T-helper 2 cell (primary cell): ENCODE measurements at places on chromosomes 2 and 18.
A peak's percentile ranks its signal among the peaks of the same experiment; 100 is the strongest.

GRCh38 chr2:124908411-124908810 is 883.3 kb downstream of the CNTNAP5 start:
- no peak for DNase-seq

- peak; percentile 67 for DNase-seq
Measured at GRCh38 chr18:79405781-79406575, 10.2 kb downstream of the NFATC1 start.

DNA sequence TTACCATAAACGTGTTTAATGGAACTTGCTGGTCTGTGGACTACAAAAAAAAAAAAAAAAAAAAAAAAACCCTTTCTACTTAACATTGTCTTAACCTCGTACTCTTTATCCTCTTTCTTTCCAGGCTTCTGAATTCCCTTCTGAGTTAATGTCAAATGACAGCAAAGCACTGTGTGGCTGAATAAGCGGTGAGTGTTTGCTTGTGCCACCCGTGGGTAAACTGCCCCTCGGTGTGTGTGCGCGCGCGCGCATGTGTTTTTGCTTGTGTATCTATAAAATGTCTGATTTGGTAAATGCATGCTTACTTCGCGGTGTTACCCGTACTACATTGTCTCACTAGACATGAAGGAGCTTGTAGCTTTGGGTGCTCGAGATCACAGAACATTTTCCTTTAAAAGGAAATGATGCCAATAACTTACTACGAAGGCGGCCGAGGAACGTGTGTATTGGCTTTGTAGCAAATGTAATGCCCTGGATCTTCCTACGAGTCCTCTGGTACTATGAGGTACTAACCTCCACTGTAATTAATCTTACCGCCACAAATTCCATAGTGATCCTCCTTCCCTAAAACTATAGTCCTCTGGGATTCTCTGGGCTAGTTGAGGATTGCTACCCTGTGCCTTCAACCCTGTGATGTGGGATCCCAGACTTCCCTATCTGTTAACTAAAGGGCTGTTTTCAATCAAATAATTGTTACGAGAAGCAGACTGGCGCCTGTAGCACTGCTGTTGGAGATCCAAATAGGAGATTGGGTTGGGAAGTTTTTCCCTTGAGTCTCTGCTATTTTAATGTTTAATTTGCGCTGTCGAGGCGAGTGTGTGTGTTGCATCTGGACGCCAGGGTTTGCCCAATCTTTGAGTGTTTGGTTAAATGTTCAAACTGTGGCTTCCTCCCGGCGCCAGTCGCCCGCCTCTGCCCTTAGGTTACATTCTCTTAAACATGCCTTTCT is 1.1 kb downstream of the ID2 start:
- DNase-seq, result no peak

DNA sequence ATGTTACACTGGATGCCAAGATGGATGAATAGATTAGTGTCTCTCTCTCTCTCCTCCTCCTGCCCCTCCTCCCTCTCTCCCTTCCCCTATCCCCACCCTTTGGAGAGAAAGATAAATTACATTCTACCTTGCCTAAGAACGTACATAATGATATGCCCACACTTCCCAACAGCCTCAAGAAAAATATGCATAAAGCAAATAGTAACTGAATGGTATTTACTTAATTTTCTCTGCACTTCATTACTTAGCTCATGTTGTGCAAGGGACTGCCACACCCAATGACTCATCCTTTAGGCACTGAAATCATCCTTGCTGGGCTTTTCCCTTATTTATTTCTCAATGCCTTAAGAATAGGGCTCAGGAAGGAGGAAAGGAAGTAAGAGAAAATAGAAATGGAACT is 137.3 kb upstream of the PID1 start:
- DNase-seq, result no peak

DNA sequence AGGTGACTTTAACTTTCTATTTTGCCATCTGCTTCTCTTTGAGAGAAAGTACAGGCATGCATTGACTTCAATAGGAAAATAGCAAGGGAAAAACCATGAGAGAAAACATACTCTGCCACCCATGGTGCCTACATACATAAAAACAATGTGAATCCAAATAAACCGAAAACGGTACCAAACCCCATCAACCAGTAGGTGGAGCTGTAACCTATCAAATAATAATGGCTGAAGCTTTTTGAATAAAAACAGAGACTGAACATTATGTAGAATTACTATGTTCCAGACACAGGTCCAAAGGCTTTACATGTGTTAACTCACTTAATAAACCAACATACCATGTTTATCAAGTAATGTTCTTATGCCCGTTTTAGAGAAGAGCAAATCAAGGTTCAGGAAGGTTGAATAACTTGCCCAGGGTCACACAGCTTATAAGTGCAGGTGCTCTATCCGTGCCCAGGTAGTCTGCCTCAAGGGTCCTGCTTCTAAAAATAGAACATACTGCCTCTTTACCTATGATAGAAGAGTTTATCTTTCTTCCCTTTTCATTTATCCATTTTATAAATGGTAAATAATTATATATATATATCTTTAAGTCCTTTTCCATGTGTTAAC is 293.9 kb upstream of the SYT4 start:
- peak; percentile 29 for DNase-seq

DNA sequence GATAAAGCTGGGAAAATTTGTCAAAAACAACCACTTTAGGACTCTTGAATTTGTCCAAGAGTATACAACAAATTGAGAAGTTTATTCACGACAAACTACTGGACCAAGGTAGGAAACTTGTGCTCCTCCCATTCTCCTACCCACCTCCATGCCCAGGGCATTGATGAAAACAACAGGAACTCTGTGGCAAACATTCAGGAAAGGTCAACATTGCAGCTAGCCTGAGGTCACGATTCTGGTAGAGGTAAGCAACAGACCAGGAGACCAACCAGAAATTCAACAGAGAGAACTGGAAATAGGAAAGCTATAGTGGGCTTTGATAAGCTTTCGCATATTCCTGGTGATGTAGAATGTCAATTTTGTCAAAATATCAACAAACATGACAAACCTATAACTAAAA is 209.1 kb upstream of the CTAGE1 start:
- DNase-seq, result no peak

- DNase-seq, result no peak
Measured at GRCh38 chr18:42509750-42510415, 554.8 kb downstream of the PIK3C3 start.

DNA sequence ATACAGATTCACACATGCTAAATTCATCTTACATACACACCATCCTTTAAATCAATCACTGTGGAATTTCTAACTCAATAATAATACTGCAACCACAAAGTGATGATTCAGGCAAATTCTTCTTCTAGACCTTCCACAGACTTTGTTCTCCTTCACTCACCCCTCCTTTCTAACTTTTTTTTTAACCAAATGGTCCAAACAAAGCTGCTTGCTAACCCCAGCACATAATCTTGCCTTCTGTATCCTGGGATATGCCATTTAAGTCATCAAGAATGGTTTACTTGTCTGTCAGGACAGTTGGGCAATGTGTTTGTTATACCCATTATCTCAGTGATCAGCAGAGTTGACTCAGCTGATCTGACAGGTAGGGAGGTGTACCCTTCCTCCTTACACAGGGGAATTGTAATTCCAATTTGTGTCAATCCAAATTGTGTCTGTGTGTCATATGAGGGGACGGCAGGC is 10.0 kb downstream of the SLC40A1 start:
- DNase-seq, result peak; percentile 22

DNA sequence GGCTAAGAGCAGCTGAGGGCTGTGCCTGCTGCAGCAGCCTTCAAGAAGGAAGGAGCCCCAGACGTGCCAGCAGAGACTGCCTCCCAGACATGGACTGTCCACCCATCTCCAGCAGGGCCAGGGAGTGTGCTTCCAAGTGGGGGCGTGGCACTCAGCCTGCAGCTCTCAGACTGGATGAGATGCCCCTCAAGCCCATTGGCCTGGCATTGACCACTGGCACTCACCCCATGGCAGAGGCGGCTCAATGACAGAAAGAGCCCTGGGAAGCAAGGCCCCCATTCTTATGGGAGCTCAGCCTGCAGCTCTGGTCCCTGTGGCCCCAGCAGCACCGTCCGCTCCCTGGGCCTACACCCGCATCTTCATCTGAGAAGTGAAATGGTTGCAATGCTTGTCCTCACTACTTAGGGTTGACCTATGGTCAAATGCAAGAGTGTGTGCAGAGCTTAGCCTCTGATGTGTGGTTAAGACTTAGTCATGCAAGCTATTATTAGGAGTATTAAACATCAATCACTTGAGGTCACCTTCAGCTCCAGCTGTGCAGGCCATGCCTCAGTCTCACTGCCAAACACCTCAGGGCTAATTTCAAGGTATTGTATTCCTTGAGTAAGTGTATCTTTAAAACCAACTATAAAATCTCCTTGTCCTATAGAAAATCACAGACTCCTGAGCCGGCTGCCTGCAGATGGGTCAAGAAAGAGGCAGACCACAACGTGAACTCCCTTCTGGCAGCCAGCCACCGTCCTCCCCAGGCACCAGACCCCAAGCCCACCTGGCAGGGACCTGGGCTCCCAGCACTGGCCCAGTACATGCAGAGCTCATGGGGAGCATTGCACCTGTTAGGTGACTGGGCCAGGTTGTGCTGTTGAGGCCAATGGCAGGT is 194.8 kb downstream of the NDUFA10 start:
- no peak for DNase-seq

DNA sequence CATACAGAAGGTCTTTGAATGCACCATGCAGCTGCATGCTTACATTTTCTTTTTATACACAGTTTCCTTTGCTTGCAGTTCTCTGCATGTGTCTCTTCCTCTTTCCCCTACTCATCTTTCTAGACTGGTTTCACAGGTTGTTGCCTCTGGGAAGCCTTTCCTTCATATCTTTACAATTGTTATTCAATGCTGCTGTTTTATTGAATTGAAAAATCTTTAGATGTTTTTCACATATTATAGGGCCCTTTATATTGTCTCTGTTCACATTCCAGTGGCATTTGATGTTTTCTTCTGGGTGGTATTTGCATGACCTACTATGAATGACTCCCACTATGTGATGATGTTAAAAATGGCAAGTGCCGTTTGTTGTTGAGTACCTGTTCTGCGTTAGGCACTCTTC is 91.1 kb downstream of the DIS3L2 start:
- DNase-seq, result no peak

GRCh38 chr2:107263628-107264027 is 377.7 kb upstream of the ST6GAL2 start:
- DNase-seq, result no peak

GRCh38 chr2:112658839-112659667 is 13.3 kb downstream of the SLC20A1 start:
- DNase-seq, result no peak

DNA sequence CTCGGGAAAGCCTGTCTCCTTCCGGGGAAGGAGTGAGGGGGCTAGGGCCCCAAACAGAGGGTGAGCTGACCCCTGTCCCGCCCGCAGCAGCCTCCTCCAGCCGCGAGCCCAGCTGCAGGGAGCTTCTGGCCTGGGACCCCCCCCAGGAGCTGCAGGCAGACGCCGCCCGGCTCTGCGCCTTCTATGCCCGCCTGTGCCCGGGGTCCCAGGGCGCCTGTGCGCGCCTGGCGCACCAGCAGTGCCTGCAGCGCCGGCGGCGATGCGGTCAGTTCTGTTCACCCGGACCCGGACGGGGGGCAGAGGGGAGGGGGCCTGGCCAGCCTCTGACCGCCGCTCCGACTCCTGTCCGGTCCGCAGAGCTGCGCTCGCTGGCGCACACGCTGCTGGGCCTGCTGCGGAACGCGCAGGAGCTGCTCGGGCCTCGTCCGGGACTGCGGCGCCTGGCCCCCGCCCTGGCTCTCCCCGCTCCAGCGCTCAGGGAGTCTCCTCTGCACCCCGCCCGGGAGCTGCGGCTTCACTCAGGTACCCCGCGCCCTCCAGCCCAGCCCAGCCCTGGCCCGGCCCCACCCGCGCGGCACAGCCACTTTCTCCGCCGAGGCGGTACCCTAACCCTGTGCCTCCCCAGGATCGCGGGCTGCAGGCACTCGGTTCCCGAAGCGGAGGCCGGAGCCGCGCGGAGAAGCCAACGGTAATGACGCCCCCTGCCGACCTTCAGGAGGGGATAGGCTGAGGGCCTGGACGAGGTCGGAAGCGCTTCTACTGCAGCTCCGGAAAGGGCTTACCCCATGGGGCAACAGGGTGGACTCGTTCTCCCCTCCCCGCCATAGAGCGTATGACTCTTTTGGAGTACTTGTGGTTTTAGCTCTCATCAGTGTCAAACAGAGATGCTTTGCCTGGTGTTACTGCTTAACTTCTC is 2.0 kb upstream of the CHRND start:
- DNase-seq, result peak; percentile 27

DNA sequence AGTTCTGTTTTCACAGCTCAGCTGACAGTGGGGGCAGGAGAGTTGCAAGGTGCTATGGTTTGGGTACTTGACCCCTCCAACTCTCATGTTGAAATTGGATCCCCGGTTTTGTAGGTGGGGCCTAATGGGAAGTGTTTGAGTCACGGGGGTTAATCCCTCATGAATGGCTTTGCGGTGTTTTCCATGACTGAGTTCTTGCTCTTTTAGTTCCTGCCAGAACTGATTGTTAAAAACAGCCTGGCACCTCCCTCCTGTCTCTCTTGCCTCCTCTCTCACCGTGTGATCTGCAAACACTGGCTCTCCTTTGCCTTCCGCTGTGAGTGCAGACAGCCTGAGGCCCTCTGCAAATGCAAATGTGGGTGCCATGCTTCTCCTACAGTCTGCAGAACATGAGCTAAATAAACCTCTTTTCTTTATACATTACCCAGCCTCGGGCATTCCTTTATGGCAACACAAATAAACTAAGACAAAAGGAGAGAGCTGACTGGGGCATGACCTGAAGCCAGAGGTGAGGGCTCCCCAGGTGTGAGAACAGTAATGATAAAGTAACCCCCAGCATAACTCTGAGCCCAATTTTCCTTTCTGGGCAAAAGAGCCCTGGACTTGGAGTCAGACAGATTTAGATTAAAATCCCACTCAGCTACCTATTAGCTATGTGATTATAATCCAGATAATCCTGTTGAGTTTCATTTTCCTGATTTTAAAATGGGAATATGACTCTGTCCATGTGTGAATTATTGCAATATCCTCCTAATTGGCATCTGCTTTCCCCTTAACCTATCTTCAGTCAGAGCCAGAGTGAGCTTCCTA is 64.9 kb upstream of the CAPN13 start:
- DNase-seq, result no peak

GRCh38 chr2:183998797-183999190 is 599.5 kb upstream of the ZNF804A start:
- no peak for DNase-seq

DNA sequence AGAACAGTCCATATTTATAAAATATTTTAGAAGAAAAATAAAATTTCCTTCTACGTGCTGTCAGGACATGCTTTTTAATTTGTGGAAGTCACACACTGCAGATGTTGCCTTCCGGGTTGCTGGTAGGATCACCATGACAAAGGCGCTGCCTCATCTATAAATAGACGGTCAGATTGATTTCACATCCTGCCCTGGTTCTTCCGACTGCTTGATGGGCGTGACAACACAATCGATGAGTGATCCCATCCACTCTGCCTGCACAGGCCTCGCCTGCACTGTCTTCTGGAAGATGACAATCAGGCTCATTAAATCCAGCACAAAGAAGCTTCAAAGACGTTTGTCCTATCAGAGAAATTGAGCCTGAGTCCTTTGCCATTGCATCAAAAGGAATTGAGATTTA is 318.9 kb upstream of the TRIB2 start:
- DNase-seq, result no peak

DNA sequence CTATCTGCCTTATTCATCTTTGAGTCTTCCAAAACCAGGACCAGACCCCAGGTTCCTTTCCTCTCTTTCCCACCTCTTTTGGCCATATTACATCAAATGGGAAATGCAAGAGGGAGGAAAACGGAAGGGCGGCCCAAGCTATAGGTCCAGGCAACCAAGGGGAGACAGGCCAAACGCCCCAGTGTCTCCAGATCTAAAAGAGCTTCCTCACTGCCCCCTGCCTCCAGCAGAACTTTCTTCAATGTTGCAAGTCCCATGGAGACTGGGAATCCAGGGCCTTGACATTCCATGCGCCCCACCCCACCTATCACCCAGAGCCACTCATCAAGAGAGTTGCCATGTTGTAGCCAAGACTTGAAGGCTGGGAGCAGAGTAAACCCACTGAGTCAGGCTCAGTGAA is 15.4 kb downstream of the TNS1 start:
- no peak for DNase-seq
